ENCODE measurements at places on chromosomes 16 and 17. TPM values are rescaled to one million over a fixed set of nuclear protein-coding genes. Genes with fewer than 3 reads are reported as not detected.

HBA2 gene
- 90.1 TPM for polyA plus RNA-seq

DNA sequence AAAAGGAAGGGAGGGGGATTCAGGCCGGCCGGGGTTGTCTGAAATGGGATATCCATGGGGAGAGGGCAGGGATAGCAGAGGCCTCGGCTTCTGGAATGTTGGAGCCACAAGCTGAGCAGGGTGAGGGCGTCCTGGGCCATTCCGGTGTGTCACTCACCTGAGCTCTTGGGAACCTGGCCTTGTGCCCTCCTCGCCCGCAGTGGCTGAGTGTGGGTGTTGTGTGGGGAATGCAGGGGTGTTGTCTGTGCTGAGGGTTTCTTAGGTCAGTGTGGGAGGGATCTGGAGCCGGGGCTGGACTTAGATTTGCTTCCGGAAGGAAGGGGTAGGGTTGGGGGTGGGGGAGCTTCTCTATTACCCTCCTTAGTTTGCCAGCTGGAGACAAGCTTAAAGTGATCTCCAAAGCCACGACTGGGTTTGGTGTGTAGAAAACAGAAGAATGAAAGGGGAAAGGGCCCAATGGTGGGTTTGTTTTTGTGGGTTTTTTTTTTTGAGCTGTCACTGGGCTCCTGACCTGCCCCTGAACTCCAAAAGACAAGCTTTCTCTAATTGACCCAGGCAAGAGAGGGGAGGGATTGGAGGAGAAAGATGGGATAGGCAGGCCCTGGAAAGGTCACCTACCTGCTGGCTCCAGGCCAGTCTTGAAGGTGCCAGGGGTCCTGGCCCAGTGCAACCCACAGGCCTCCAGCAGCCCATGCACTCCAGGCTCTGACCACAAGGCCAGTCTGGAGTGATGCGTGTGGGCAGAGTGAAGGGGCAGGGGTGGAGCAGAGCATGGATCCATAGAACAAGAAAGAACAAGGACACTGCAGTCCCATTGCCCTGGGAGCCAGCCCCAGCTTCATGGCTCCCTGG, at the start of gene SULT1A2:
TSS of gene SULT1A2 (minus strand) at position 211 of the 852 bp plus-strand sequence. CDS start 1,120 bp downstream, outside the sequence.
- DNase-seq = no peak

DNA sequence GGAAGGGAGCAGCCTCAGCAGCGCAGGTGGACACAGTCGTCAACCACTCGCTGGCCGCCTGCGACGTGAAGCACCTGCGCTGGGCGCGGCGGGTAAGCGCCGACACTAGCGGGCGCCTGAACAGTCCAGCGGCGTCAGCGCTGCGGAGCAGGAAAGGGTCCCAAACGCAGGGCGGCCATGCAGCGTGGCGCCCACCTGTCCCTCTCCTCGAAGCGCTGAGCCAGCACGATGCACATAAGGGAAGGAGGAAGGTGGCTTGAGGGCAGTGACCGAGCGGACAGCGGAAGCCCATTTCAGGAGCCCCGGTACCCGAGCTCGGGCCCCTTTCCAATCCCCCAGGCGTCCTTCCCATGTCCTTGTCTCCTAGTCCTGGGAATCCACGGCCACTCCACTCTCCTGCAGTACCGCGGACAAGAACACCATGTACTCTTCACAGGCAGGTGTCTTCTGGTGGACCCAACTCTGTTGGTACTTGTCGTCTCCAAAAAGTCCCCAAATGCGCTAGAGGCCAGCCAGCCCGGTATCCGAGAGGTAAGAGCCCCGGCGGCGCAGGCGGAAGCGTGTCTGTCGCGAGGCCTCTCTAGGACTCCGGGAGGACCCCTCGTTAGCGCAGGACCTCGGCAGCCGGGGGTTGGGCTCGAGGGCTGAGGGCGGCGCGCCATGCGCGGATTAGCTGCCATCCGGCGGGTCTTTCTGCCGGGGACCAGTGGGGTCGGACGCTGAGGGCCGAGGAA, 14.4 kb downstream of the ZNF232 start:
- DNase-seq = peak; percentile 78

DNA sequence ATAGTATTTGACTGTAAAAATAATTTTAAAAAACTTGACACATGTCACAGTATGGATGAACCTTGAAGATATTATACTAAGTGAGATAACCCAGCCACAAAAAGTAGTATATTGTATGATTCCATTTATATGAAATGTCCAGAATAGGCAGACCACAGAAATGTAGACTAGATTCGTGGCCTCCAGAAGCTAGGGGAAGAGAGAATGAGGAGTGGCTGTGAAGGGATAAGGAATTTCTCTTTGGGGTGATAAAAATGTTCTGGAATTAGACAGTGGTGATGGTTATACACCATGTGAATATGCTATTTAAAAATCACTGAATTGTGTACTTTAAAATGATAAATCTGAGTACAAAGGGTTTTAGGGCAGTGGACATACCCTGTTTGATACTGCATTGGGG, 253.1 kb upstream of the DYNLRB2 start:
- no peak for DNase-seq

- DNase-seq = peak; percentile 53
These were observed 929 bp downstream of the SLC25A11 start for GRCh38 chr17:4938688-4939545.

HBM gene
- not detected for polyA plus RNA-seq

ERN2 gene
- 0.07 TPM for polyA plus RNA-seq

DNA sequence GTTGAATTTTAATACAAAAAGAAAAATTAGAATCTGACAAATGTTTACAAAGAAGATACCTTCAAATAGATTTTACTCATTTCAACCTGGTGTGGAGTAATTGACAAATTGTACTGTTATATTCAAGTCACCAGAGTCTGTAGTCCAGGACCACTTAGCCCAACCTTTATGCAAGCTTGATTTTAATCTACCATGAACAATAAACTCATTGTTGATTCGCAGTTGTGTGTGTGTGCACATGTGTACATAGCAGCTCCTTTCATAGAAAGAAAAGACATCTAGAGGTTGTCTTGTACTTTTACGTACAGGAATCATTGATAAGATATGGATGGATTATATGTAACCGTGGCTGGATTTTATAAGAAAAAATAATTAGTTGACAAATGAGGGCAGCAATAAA, 20.7 kb upstream of the LRRC37A start:
- no peak for DNase-seq

SLC9A5 gene
- 0.29 TPM for polyA plus RNA-seq

TERB1 gene
- polyA plus RNA-seq = not detected

GRCh38 chr17:37662353-37662752, 19.1 kb upstream of the DDX52 start:
- DNase-seq = no peak

DNA sequence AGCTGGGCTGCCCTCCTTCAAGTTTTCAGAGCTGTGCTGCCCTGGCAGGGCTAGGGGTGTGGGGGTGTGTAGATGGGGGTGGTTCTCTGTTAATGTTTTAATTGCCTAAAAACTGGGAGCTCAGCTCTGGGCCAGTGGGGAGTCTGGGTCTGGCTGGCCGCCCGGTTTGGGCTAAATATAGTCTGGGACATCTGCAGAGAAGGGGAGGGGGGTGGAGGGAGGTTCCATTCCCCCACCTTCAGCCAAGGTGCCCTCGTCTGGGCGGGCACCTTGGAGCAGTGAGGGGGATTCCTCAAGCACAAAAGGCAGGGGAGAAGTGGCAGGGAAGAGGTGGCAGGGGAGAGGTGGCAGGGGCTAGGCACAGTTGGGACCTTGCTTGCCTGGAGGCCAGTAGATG, 13.0 kb downstream of the RARA start:
- peak; percentile 84 for DNase-seq

- no peak for DNase-seq
These were observed 93.3 kb downstream of the MYO1D start for GRCh38 chr17:32783602-32784001.

MRC2 gene
- 13.1 TPM for polyA plus RNA-seq

DNA sequence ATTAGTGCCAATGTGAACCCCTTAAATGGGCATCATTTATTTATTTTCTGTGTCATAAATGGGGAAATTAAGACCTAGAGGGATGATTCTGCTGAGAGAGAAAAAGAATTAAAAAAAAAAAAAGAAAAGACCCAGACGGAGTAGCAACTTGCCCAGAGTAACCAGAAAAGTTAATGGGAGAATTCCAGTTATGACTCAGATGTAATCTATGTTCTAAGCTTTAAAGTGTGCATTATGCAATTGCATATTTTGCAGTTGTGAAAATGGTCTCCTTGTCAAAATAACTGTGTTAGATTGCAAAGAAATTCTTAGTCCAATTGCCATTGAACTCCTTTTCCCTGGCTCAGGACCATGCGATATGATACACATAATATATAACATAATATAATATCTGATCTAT, 38.6 kb upstream of the TBX2 start:
- no peak for DNase-seq

DNA sequence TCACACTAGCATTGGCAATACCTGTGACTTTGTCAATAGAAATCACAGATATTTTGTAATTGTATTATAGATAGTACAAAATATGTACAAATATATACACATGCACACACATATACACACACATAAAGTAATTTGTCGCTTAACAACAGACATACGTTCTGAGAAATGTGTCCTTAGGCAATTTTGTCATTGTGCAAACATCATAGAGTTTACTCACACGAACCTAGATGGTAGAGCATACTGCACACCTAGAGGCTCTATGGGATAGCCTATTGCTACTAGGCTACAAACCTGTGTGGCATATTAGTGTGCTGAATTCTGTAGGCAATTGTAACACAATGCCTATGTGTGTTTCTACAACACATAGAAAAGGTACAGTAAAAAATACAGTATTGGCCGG, 11.0 kb downstream of the UNC119 start:
- DNase-seq = no peak

GRCh38 chr16:2970563-2970962, 1.4 kb downstream of the PAQR4 start:
- no peak for DNase-seq

CCDC47 gene
- 139 TPM for polyA plus RNA-seq

GRCh38 chr16:30342751-30343490, 12.2 kb downstream of the CD2BP2 start:
- DNase-seq = no peak

- peak; percentile 90 for DNase-seq
These were observed 34.3 kb downstream of the STAT5A start for GRCh38 chr17:42322382-42323267.

DNA sequence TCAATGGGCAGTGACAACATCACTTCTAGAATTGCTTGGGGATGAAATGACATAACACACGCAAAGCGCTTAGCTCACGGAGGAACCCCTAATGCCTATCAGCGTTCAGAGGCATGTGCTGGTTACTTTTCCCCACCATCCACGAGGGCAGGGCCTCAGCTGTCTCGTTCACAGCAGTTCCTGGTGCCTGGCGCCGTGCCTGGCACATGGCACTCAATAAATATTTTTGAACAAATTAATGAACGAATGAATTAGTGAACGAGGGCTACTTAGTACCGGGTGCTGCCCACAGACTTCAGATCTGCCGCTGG, 14.1 kb upstream of the CIBAR2 start:
- DNase-seq = no peak

- DNase-seq = peak; percentile 78
These were observed 48.9 kb upstream of the MRPS23 start for GRCh38 chr17:57898487-57899311.

DNA sequence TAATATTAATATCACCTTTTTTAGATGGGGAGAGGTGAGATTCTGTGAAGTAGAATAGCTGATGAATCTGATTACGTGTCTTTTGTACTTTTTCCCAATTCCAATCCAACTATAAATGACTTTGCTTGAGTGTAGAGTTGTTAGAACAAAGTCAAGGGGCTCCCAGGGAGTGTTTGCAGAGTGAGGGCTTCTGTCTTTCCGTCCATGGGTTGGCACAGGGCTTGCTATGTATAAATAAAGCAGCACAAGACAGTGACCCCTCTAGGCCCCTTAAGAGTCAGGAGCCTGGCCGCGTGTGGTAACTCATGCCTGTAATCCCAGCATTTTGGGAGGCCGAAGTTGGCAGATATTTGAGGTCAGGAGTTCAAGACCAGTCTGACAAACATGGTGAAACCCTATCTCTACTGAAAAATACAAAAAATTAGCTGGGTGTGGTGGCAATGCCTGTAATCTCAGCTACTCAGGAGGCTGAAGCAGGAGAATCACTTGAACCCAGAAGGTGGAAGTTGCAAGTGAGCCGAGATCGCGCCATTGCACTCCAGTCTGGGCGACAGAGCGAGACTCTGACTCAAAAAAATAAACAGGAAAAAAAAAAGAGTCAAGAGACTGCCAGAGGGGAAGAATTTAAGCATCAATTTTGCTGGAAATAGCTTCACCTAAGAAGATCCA, 127.9 kb upstream of the HS3ST3A1 start:
- no peak for DNase-seq

OTOA gene
- polyA plus RNA-seq = 0.03 TPM

DNA sequence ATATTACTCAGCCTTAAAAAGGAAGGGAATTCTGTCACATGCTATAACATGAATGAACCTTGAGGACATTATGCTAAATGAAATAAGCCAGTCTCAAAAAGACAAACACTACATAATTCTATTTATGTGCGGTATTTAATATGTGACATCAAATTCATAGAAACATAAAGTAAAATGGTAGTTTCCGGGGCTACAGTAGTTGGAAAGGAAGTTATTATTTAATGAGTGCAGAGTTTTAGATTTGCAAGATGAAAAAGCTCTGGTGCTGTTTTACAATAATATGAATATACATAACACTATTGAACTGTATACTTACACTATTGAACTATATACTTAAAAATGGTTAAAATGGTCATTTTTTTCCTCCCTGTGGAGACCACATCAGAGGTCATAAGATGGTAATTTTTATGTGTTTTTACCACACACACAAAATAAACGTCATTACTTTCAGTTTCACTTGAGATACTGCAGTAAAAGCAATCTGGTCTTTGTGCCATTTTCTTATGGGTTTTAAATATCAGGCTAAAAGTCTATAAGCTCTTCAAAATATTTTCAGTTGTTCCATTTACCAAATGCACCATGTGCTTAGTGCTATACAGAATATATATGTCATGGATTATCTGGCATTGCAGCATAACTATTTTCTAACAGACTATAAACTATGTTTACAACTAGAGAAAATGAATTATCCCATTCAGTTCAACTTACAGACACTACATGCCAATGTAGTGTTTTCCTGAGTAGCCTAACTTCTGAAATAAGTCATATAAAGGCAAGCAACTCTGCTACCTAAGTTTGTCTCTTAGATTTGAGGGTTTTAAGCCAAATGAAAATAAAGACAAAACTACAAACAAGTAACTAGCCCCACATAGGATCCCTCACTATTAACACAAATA, 90.9 kb downstream of the SPAG9 start:
- DNase-seq = no peak

DNA sequence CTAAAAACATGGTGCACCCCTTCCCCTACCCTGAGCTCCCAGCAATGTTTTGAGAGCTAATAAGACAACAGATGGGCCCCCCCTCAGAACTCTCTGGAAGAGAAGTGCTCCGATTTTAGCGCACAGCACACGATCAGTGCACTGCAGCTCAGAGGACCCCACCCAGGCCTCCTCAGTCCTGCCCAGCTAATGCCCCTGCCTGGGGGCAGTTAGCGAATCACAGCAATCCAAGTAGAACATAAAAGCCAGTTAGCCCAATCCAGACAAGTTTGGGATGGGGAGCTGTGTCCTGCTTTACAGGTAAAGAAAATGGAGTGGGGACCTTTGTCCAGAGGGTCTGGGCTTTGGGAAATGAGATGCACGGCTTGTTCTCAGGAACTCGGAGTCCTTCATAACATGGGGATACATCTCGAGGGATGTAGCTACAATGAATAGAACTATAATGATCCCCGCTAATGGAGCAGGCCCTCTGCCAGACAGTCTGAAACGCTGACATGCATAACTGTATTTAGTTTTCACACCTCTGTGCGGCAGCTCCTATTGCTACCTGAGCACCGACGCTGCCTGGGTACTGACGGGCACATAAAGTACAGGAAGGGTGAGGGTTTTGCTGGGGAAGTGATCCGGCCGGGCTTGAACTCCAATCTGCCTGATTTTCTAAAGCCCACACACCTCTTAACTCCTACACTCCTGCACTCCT, 29.7 kb upstream of the CDC42EP4 start:
- no peak for DNase-seq
